Stimulated activated naive CD8-positive, alpha-beta T cell treated with anti-CD3 and anti-CD28 coated beads, Interleukin-15, Interleukin-2, amounts not matched to agents 100 U/mL and 50 U/mL, for 24 hours (primary cell): ENCODE measurements at places on chromosomes 6 and 20.

- DNase-seq = no peak
Measured at GRCh38 chr6:129908858-129909257, 47.7 kb upstream of the TMEM244 start.

GRCh38 chr20:4730780-4731179, 9.1 kb downstream of the PRND start:
- no peak for DNase-seq

- DNase-seq = no peak
Measured at GRCh38 chr6:166815629-166816028, 140.7 kb downstream of the RNASET2 start.

DNA sequence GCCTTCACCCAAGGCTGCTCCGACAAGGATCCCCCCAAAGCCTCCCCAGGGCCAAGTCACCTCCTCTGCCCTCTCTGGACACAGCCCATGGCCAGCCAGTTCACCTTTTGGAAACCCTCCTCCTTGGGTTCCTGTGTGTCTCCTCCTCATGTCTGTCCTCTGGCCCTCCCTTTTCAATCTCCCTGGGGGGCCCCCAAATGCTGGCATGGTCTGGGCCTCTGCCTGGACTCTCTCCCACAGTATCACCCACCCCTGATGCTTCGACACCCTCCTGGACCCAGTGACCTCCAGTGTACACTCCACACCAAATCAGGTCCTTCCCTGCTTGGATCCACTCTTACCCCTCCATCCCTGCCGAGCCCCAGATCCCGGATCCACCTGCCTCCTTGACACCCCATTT, 46.7 kb upstream of the NNAT start:
- DNase-seq = no peak

GRCh38 chr6:167044696-167045095, 45.5 kb downstream of the CEP43 start:
- no peak for DNase-seq
